Cortex of kidney (tissue), 1 donor: ENCODE measurements at places on chromosomes 2 and 18.

DNA sequence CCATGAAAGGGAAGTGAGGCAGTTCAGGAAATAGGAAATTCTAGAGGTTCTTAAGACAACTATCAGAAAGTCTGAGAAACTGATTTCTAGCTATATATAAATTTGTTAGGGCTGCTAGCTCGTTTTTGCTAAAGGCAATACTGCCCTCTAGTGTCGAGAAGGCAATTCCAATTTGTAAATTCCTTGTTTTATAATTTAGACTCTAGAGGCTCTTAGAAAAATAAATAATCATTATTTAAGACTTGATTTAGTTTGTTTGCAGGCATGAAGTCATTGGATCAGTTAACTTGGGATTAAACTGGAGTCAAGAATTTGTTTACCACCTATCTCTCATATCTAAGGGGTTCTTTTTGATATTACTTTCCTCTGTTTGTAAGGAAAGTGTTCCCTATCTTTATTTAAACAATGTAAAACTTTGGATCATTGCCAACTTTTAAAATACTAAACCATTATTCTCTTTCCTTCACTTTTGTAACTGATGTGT, 66.2 kb downstream of the ACVR2A start:
- DNase-seq, result no peak

DNA sequence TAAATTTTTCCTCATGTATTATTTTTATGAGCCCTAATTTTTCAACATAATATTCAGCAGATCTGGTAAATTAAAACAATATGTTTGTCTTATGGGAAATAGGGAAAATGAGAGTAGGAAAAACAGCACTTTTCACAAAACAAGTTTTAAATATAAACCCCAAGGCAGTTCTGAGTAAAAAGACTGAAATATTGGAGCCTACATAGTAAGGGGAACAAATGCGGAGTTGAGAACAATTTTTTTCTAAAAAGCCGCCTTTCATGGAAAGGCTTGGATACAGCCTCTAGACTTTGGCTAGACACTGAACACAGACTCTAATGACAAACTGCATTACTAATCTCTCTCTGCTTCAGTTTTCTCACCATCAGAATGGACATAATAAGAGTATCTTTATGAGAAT, 174.1 kb downstream of the NOL4 start:
- DNase-seq, result no peak

DNA sequence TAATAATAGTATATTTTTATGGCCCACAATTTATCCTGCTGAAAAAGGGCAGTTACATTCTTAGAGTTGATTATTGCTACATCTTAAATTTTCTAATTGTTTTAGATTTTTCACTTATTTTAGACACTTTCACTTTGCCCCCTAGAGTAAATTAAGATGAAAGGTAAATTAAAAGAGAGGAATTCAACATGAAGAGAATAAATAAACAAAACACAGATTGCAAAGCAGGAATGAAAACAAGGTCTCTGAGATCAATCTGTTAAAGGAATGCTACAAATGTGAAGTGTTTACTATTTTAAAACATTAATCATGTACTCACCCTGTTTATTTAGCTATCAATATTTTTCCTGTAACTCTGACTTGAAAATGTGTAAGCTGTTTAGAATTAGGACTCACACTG, 113.5 kb upstream of the ETAA1 start:
- no peak for DNase-seq

DNA sequence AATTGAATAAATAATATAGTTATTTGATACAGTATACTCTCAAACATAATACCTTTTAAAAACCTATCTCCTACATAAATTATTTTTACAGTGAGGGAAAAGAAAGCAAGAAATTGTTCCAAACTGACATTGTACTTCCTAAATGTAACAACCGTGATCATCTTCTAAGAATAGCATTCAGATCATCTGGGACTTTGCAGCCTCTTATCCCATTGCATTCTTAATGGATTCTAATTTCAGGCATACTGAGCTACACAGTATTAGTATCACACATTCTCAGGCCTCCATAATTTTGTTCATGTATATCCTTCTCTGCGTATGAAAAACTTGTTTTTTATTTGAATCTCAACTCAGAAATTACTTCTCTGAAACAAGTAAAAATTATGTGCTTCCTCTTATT, 1134.7 kb upstream of the CDH2 start:
- DNase-seq, result no peak

GRCh38 chr2:160303527-160303926, 103.5 kb upstream of the ITGB6 start:
- DNase-seq, result no peak

- DNase-seq, result no peak
These were observed 110.0 kb downstream of the CDH20 start for GRCh38 chr18:61443081-61443725.

DNA sequence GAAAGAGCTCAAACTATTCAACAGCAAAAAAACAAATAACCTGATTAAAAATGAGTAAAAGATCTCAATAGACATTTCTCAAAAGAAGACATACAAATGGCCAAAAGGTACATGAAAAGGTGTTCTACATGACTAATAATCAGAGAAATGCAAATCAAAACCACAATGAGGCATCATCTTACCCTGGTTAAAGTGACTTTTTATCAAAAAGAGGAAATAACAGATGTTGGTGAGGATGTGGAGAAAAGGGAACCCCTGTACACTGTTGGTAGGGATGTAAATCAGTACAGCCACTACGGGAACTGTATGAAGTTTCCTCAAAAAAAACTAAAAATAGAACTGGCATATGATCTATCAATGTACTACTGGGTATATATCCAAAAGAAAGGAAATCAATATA, 39.8 kb upstream of the TMEM163 start:
- DNase-seq, result no peak
